Calu3 (cell line): ENCODE measurements at places on chromosomes 11 and 22. TPM values are rescaled to one million over a fixed set of nuclear protein-coding genes. Genes with fewer than 3 reads are reported as not detected.

- DNase-seq = no peak
Measured at GRCh38 chr11:117107701-117108590, 9.7 kb upstream of the SIK3 start.

- DNase-seq = no peak
Measured at GRCh38 chr11:91835051-91835560, 389.5 kb upstream of the FAT3 start.

The PLEKHB1 gene
- total RNA-seq = 106 and 127 TPM in 2 replicates

DNA sequence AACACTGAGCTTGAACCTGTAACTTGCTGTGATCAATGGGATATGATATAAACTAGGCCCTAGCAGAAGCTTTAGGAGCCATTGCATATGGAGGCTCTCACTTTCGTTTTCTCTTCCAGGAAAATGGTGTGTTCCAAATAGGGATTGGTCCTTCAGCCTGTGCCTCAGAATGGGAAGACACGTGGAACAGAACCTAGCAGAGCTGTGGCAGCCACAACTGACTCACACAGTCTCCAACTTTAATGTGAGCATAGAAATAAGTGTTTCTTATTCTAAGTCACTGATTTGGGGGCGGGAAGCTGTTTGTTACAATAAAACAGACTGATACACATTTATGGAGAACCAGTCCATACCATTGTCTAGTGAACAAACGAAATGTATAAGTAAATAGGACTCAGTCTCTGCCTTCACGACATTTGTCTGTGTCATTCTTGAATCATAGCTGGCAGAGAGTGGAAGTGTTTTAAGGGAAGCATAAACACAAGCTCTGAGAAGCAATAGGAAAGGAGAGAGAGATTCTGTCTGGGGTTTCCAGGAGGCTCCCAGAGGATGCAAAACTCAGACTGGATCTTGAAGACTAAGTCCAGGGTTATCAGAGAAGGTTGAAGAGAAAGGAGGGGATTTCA lies 97.3 kb downstream of the GALNT18 start:
- DNase-seq = no peak

DNA sequence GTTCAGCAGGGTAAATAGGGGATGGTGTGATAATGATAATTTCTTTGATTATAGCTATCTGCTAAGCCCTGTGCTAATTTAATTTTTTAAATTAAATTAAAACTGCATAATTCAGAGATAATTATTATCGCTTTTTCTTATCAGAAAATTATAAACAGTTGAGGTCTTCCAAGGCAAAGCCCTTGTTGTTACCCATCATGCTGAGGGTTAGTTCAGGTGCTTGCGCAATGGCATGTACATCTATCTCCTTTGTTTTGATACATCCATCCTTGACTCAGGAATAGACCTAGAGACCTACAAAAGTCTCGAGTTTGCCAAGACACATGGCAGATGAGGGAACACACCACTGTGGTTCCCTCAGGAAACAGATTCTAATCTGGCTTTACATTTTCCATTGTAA lies 737.6 kb downstream of the DLG2 start:
- DNase-seq = no peak
